ENCODE measurements at places on chromosomes 7 and 10.

DNA sequence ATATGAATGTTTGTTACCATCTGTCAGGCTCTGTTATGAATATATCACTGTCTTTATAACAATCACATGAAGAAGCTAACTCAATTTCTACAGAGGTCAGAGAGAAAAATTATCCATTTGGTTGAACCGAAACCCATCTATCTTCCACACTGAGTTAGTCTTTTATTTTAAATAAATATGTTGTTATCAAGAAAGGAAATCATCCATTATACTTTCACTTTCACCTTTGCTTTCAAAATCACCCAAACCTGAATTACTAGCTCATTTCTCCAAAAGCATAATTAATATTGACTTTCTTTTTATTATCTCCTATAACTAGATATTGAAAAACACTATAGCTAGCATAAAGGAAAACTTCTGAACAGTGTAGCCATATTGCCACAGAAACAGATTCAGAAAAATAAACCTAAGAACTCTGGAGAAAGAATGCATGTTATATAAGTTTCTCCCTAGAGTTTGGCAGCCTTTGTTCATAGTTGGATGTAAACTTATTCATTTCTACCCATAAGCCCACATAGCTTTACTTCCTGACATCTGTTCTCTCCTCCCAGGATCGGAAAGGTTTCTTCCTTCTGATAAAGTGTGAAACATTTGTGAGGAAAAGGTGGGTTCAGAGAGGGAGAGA is 66.0 kb downstream of the NPSR1 start:
- DNase-seq, result no peak

- DNase-seq, result no peak
Observed at GRCh38 chr10:113480851-113481502, 71.9 kb upstream of the HABP2 start.

GRCh38 chr7:95335093-95335492 is 10.8 kb upstream of the PON1 start:
- no peak for DNase-seq

GRCh38 chr7:130486954-130487436 is 4.9 kb upstream of the MEST start:
- no peak for DNase-seq

GRCh38 chr7:40530292-40530691 is 395.5 kb downstream of the SUGCT start:
- no peak for DNase-seq

DNA sequence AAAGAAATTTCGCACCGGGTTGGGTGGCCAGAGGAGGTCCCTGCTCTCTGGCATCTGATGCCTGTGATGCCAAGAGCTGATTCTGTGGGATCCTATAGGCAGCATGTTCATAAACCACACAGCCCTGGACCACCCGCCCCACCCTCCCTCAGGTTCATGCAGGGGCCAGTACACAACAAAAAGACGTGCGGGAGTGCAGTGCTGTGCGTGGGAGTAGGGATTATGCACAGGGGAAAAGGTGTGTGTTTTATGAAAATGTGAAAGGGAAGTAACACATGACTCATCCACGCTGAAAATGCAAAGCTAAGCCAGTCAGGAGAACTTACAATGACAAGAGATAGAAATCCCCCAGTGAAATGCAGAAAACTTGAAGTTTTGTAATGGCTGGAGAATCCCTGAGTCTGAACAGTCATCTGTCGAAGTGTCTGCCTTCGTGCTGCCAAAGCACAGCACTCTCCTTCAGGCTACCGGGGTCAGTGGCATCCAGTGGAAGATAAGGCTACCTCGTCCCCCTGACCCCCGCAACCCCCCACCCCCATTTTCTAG is 1.1 kb downstream of the KIAA1217 start:
- no peak for DNase-seq

- DNase-seq, result peak; percentile 86
Observed at GRCh38 chr10:80453842-80454512, at the start of gene TSPAN14. Gene TSPAN14 (plus strand): TSS chr10:80454310. CDS start chr10:80489234, 34,924 bp downstream.

DNA sequence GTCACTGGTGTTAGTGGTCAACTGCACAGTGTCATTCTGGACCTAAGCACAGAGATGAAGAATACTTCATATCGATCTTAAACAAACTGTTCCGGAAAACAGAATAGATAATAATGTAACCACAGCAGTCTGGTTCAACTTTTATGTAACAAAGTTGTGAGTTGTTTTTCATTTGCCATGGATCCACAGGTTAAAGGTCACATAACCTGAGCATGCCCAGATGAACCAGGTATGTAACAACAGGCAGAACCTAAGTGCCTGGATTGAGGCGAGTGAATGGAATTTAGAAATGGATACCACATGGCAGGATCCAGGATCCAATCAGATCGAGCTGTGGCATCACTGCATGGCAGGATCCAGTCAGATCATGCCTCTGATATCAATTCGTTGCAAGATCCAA is 87.1 kb downstream of the CLEC2L start:
- no peak for DNase-seq

Measured in dorsolateral prefrontal cortex (tissue), 122 donors.